ENCODE measurements at places on chromosomes 6 and 20.

DNA sequence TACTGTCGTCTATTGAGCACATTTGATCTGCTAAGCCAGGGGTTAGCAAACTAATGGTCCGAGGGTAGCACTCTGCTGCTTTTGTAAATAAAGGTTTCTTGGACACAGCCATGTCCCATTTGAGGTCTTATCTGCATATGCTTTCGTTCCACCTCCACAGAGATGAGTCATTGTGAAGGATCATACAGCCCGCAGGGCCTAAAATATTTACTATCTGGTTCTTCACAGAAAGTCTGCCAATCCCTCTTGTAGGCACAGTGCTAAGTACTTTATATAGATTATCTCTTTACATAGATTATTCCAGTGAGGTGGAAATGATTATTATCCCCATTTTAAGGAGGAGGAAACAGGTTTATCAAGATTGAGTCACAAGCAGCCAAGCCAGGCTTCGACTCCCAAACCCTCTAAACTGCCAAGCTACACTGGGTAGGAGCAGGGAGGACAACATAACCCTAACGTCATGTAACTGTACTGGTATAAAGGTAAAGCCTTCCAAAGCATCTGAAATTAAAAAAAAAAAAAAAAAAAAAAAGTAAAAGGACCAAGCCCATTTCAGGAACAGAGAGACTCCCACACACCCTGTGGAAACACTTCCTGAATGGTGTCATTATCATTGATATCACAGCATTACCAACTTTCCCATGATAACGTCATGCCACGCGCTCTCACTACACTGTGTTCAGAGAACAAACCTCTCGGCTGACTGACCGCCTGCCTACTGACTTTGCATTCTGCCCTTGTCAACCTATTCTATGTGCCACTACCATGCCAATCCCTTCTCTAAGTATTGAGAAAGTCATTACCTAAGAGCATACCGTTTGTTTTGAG is 101.0 kb downstream of the KIF16B start:
- DNase-seq: no peak

GRCh38 chr6:111874025-111874415 is 768 bp upstream of the FYN start:
- DNase-seq: no peak

DNA sequence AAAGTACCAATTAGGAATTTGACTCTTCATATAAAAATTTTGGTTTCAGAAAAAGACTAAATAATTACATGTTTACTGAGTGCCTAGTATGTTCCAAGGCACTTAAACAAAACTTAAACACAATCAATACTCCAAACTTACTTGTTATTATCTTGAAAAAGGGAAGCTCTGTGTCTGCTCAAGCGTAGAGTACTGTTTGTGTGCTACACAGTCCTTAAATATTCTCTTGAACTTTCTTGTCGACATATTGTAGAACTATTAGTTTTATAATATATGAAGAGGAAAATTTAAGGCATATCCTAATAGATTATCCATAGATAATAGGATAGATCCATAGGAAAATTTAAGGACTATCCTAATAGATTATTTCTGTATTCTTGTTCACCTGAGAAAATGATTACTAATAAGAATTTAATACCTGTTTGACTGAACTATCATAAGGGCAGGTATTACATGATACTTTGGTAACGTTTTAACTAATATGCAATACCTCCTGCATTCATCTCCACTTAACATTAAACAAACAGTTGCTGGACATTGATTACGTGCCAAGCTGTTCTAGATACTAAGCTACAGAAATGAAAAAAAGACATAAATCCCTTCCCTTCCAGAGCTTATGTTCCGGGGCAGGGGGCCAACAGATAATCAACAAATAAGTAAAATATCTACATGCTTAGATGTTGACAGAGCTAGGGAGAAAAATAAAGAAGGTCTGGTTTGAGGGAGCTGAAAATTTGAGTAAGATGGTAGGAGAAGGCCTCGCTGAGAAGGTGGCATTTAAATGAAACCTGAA is 115.2 kb upstream of the BCLAF1 start:
- DNase-seq: no peak

DNA sequence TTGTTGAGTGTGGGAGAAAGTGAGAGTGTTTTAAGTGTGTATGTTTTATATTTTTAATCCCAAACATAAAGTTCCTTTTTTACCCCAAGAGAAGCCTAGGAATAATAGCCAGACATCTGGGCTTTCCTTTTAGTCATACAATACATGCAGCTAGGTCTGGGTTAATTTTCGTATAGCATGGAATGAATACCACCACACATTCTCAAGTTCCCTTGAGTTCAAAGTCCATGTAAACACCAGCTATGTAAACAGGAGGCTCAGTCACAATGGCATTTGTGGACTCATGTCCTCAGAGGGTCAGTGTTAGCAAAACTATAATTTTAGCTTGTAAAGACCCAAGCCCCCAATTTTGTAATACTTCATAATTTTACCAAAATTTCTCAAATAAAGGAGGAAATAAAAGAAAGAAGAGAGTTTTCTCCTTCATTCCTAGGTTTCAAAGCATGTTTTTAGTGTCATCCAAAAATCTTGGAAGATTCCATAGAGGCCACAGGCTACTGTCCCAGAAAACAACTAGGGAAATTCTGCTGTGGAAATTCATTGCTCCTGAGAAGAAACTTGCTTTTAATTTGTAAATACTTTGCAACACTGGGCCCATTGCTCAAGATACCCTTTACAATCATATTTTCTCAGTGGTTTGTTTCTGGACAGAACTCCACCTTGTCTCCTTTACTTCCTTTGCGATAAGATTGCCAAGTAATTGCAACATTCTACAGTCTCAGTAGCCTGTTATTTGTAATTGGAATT is 671.2 kb downstream of the COL12A1 start:
- DNase-seq: peak; percentile 58

DNA sequence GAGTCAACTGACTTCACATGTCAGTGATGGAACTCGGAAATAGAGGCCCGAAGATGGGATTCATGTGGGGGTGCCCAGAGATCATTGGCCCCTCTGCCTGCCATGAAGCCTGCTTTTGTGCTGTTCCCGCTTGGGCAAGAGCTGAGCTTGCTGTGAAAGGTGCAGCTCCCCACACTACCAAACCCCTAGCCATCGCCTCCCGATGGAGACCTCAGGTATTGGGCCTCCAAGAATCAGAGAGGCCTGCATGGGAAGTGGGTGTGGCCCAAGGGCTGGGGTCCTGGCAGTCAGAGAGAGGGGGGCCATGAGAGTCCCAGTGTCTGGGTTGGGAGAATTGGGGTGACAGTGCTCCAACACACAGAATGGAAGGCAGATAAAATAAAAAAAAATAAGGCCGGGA is 160.9 kb downstream of the SOD2 start:
- DNase-seq: no peak

- DNase-seq: no peak
Measured at GRCh38 chr6:8947900-8948299, 512.6 kb upstream of the SLC35B3 start.

DNA sequence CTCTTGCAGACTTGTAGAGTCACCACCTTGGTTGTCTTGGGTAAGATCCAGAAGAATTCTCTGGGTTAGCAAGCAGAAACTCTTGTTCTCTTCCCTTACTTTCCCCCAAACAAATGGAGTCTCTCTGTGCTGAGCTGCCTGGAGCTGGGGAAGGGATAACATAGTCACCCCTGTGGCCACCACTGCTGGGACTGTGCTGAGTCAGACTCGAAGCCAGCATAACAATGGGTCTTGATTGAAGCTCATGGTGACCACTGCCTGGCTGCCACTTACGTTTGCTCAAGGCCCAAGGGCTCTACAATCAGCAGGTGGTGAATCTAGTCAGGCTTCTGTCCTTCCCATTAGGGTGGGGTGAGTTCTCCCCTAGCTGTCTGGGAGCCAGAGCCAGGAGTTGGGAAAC is 15.4 kb upstream of the ERVFRD-1 start:
- peak; percentile 13 for DNase-seq

- DNase-seq: no peak
Measured at GRCh38 chr6:108831104-108831503, 17.1 kb upstream of the ARMC2 start.

DNA sequence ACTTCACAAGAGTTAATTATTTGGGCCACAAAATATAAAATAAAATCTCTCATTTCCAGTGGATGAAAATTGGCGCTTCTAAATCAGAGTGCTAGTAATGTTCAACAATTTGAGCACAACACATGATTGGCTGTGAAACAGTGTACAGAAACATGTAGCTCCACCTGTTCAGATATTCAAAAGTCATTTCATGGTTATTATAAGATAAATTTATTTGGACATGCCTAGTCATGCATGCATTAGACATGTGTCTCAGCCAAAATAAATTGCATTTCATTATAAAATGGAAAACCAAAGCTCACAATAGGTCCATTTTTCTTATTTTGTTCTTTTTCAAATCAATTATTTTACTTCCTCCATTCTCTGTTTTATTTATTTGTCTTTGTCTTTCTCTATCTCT is 374.8 kb downstream of the LMBRD1 start:
- DNase-seq: no peak

- peak; percentile 65 for DNase-seq
Measured at GRCh38 chr6:113588646-113589045, 268.5 kb upstream of the MARCKS start.
